ENCODE measurements at places on chromosomes 2 and 18.

DNA sequence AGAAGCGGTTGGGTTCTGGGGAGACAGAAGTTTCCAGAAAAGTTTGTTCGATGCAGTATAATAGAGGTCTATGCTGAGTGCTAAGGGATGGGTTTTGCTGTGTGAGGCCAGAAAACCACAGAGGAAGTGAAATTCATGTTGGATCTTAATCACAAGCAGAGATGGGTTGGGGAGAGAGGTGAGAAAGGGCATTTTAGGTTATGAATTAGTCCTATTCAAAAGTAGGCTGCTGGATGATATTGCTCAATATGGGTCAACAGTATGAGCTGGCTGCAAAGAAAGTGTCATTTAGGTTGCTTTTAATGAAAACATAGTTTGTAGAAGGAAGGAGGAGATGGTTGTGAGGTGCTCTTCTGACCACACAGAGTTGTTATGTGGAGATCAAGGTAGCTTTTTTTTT, 118.8 kb upstream of the LHCGR start:
- DNase-seq: no peak

- no peak for DNase-seq
These were observed 132.7 kb downstream of the LRP2 start for GRCh38 chr2:169229590-169229989.

GRCh38 chr2:181977661-181978350, 7.8 kb upstream of the PPP1R1C start:
- DNase-seq: no peak

GRCh38 chr18:49901862-49902340, 88.6 kb upstream of the ACAA2 start:
- no peak for DNase-seq

GRCh38 chr2:186882511-186883071, 33.6 kb upstream of the ZSWIM2 start:
- DNase-seq: no peak

DNA sequence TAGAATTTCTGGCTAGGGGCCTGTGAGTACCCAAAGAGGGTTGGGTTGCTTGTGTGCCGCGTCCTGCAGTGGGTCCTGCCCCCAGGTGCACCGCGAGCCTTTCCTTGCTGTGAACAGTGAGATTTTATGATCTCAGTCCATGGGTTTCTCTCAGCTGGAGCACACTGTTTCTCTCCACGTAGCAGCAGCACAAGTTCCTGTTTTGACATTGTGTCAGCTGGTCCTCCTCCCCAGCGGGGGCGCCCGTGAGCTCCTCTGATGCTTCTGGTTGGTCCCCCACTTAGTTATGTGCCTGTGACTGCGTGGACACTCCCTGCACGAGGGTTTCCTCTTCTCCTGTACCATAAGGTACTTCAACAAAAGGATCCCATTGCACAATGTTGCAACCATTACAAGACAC, 29.8 kb downstream of the TSHZ1 start:
- DNase-seq: no peak

DNA sequence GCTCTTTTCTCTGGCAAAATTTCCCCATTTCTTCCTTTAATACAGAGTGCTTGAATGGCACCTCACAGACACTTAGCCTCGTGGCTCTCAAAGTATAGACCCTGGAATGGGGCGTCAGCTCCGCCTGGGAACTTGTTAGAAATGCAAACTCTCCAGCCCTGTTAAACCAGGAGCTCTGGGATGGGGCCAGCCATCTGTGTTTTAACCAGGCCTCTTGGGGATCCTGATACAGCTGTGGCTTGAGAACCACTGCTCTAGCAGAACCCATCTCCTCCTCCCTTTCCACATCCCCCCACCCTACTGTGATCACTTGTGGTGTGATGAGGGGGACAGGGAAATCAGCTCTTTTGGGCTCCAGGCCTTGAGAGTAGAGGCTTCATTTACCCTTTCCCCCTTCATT, 15.9 kb downstream of the LTBP1 start:
- DNase-seq: no peak

Data from stimulated activated CD4-positive, alpha-beta T cell treated with anti-CD3 and anti-CD28 coated beads, TNF-alpha, amount 100 ng/mL, for 24 hours (primary cell).